ENCODE measurements at places on chromosomes 3 and 15. TPM values are rescaled to one million over a fixed set of nuclear protein-coding genes. Genes with fewer than 3 reads are reported as not detected.

The ARHGAP31 gene
- total RNA-seq, result 8.3 TPM

DNA sequence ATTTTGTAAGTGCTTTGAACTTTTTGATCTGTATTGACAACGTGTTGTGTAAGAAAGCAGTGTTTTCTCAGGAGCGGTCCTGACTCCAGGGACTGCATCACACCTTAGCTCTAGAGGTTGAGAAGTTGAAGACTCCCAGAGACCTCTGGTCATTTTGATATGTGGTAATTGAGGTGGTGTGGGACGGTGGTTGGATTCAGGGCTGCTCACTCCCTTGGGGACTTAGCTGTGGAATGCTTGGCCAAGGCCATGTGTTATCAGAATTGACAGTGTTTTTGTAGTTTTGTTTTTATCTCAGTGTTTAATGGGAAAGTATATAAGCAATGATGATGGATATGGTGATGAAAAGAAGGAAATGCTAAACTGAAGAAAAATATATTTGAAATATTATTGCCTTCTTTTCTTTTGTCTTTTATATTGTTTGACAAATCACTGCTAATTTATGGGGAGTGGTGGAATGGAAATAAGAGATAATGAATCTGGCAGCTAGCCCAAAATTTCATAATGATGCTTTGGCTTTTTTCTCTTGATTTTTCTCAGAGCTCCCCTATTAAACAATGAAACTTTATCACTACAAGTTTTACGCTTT lies 16.0 kb downstream of the CMSS1 start:
- DNase-seq, result no peak
- no peaks in the 10 kb centered on the region for H3K36me3 ChIP-seq
- no peaks in the 10 kb centered on the region for H3K27me3 ChIP-seq
- no peak overlapping the region for H3K27ac ChIP-seq
- H3K4me3 ChIP-seq, result no peak overlapping the region
- no peaks in the 10 kb centered on the region for H3K4me1 ChIP-seq

The NAA80 gene
- total RNA-seq, result 33.8 TPM

- H3K27ac ChIP-seq, result no peak overlapping the region
- H3K36me3 ChIP-seq, result no peaks in the 10 kb centered on the region
- H3K4me1 ChIP-seq, result no peaks in the 10 kb centered on the region
- H3K27me3 ChIP-seq, result no peaks in the 10 kb centered on the region
- no peak overlapping the region for H3K4me3 ChIP-seq
- no peak for DNase-seq
These were observed 222.7 kb downstream of the MTHFS start for GRCh38 chr15:79674124-79674465.

DNA sequence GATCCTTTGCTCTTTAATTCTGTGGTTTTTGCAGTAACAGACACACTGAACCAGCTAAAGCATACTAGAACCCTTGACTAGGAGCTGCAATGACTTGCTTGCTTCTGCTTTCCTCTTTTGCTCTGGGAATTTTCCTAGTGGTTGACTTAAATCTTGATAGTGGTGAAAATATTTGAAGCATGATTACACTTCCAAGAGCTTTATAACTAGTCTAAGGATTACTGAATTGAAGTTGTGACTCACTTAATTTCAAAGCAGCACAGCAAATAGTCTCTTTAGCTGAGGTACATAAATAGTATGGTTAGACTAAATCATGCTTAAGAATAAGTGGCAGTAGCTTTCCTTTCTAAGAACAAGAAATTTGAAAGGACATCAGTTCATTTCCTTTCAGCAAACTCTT lies 513.5 kb upstream of the GBE1 start:
- H3K27me3 ChIP-seq, result no peaks in the 10 kb centered on the region
- H3K4me1 ChIP-seq, result no peaks in the 10 kb centered on the region

The ZNF770 gene
- 45.8 TPM for total RNA-seq

- DNase-seq, result no peak
- H3K4me3 ChIP-seq, result no peak overlapping the region
- no peaks in the 10 kb centered on the region for H3K4me1 ChIP-seq
- H3K27ac ChIP-seq, result no peak overlapping the region
These were observed 37.1 kb upstream of the RPL35A start for GRCh38 chr3:197912741-197913476.

GRCh38 chr3:182603501-182603900 lies 189.8 kb upstream of the ATP11B start:
- no peaks in the 10 kb centered on the region for H3K36me3 ChIP-seq
- DNase-seq, result no peak
- H3K27ac ChIP-seq, result no peak overlapping the region
- H3K4me1 ChIP-seq, result no peaks in the 10 kb centered on the region
- H3K27me3 ChIP-seq, result no peaks in the 10 kb centered on the region

DNA sequence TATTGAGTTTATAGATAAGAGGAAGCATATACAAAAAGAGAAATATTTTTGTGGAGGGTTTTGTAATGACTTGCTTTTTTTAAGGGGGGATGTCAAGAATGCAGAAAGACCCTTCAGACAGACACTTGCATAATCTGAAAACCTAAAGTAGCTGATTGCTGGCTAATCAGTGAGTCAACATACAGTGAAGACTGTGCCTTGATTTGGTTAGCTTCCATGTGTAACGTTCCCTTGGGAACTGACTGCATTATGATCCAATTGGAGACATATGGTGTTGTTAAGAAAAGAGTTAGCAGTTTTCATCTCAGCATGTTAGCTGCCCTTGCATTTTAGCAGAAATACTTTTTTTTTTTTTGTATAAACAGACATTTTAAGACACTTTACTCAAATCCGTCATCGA lies 483.2 kb downstream of the RBMS3 start:
- H3K4me3 ChIP-seq, result no peak overlapping the region
- H3K27me3 ChIP-seq, result no peaks in the 10 kb centered on the region
- no peak for DNase-seq
- H3K4me1 ChIP-seq, result no peaks in the 10 kb centered on the region
- H3K27ac ChIP-seq, result no peak overlapping the region

GRCh38 chr15:78259232-78259631 lies 5.1 kb upstream of the DNAJA4 start:
- no peaks in the 10 kb centered on the region for H3K4me1 ChIP-seq
- H3K36me3 ChIP-seq, result no peaks in the 10 kb centered on the region
- H3K27me3 ChIP-seq, result no peaks in the 10 kb centered on the region
- H3K4me3 ChIP-seq, result no peak overlapping the region

Measured in B cell (primary cell).